Foreskin fibroblast (primary cell): ENCODE measurements at places on chromosomes 16 and 17.

GRCh38 chr16:89964201-89964600 is 15.6 kb downstream of the DEF8 start:
- no peak for DNase-seq

GRCh38 chr17:17190188-17190587 is 15.9 kb downstream of the PLD6 start:
- DNase-seq: no peak

DNA sequence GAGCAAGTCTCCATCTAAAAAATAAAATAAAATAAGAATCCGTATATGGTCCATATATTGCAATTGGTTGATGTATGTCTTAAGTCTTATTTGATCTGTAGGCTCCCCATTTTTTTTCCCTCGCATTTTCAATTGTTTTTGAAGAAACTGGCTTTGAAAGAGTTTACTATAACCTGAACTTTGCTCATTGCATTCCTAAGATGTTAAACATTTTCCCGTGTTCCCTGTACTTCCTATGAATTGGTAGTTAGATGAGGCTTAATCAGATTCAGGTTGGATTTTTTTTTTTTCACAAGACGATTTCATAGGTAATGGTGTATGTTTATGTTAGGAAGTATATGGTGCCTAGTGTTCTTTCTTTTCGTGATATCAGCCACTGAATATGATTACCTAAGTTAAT is 3.3 kb downstream of the LRRC36 start:
- no peak for DNase-seq

DNA sequence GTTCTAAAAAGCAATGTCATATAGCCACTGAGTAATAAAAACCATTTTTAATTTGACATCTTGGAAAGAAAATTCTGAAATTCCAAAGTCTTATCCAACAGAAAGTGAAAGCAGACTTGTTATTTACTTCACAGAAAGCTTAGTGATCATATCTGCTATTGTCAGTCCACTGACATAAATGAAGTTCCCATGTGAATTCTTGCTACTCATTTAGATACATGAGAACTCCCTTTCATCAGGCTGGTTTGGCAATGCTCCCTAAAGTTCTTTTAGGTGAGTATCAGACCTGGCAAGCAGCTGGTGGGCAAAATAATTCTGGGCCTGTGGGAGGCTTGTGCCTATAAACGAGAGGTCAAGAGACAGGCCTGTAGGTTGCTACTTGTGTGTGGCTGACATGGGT is 23.4 kb downstream of the NME2 start:
- DNase-seq: no peak

- no peak for DNase-seq
These were observed 22.4 kb downstream of the PECAM1 start for GRCh38 chr17:64368277-64368676.

DNA sequence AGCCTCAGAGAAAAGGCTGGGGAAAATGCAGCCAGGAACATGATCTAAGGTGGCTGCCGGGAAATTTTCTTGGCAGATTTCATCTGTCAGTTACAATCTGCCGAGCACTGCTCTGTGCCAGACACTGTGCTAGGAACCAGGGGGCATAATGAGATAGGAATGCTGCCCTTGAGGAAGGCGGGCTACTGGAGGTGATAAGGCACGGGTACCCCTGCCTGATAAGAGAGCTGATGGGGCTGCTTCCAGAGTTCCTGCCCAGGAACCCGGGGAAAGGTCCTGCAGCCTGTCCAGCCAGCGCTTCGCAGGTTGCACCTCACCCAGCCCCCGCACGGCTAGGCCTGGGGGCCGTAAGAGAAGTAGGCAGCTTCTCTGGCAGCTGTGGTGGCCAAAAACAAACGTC is 3.1 kb downstream of the SCNN1G start:
- no peak for DNase-seq

DNA sequence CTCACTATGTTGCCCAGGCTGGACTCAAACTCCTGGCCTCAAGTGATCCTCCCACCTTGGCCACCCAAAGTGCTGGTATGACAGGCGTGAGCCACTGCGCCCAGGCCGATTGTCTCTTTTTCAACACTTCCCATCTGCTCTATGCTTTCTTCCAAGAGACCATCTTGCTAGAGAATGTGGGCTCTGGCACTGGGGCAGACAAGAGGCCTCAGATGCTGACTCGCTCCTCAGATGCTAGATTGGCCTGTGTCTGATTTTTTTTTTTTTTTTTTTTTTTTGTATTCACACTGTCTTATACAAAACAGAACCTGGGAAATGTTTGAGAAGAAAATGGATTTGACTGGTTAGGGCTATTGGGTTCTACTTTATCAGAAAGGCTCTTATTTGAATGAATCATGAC is 58.2 kb downstream of the CYB5D2 start:
- peak; percentile 59 for DNase-seq

GRCh38 chr16:74773446-74774222 is 986 bp downstream of the FA2H start:
- no peak for DNase-seq

- DNase-seq: no peak
These were observed 2.4 kb upstream of the NFATC3 start for GRCh38 chr16:68082629-68083238.

DNA sequence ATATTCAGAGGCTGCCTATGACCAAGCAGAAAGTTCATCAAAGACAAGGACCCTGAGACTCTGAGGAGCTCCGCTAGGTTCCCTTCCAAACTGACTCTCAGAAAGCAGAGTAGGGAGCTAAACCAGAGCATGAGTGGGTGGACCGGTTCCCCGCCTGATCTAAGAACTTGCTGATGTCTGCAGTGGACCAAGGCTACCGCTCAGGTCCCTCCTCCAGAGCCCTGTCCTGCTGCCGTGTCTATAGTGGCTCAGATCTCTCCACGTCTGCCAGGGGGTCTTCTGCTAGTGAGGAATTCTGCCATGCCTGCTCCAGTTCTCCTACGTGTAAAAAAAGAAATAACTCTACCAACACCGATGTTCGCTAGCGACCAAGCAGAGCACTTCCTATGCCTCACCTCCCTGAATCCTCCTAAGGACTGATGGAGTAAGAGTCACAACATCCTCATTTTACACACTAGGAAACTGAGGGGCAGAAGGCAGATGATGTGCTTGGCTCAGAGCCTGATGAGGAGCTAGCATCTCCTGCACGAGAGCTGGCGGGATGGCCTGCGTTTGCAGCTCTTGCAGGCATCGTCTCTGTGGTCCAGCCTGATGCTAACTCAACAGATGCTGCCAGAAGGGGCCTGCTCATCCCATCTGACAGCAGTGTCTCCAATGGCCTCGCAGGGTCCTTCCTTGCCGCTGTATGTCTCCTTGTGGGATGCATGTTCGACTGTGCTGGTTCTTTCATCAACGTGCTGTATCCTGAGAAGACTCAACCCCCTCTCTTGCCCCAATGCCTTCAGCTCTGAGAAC is 265.5 kb downstream of the C16orf95 start:
- DNase-seq: no peak

DNA sequence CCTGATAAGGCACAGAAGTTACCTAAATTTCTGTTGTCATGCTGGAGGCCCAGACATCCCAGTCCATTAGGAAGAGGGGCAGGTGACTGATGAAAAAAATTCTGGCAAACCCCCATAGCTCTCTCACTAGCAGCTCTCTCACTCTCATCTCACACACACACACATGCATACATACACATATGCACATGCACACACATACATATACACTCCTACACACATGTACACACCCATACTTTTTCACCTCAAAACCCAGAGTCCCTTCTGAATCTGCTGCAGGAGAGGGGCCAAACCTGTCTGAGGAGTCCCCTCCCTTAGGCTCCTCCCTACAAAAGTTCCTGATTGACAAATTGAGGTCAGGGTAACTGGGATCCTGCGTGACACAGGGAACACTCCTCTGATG is 22.6 kb upstream of the SDR42E2 start:
- DNase-seq: no peak

GRCh38 chr16:12501707-12502457 is 301.8 kb downstream of the CPPED1 start:
- DNase-seq: no peak

DNA sequence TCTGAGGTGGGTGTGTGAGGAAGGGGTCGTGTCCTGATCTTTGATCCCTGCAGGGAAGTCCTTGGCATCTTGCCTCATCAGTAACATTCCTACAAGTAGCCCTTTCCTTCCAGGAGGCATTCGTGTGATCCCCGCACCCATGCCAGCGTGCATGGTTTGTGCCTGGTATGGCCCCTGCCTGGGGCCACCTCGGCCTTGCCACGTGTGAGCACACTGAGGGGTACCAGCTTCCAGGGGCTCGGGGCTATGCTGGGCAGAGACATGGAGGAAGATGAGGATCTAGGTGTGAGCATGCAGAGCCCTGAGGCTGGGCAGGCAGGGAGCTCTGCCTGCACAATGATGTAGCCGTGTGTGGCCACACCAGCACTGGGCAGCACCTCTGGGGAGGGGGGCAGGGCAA is 6.0 kb downstream of the HSD3B7 start:
- no peak for DNase-seq

DNA sequence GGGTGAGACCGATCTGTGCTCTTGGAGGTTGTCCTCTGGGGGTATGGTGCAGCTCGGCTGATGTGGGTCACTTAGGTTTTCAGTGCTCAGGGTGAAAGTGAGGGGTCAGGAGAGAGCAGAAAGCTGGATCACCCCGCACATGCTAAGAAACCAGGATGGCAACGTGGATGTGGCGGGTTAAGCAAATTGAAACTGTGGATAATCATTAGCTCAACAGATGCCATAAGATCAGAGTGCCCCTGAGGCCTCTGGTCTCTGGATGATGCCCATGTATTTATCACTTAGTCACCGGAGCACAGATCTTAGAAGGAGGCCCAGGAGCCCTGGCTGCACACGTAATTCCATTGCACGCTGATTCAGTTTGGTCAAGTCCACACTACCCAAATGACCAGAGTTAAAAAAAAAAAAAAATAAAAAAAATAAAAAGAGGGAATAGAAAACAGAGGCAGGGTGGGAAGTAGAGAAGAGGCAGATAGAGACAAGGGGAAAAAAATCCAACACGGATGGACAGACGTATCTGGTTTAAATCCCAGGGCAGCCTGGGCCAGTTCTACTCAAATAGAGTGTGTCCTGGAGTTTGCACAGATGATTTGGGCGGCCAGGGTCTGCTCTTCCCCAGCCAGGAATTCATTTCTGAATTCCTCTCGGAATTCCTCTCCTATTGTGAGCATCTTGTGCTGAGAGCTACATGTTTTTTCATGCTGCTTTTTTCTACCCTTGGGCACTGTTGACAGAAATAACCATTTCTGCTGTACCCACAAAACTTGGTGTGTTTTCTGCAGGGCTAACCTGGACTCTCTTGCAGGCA is 378.3 kb downstream of the CPPED1 start:
- no peak for DNase-seq

GRCh38 chr17:42287305-42287976 is 857 bp upstream of the STAT5A start:
- DNase-seq: peak; percentile 59

DNA sequence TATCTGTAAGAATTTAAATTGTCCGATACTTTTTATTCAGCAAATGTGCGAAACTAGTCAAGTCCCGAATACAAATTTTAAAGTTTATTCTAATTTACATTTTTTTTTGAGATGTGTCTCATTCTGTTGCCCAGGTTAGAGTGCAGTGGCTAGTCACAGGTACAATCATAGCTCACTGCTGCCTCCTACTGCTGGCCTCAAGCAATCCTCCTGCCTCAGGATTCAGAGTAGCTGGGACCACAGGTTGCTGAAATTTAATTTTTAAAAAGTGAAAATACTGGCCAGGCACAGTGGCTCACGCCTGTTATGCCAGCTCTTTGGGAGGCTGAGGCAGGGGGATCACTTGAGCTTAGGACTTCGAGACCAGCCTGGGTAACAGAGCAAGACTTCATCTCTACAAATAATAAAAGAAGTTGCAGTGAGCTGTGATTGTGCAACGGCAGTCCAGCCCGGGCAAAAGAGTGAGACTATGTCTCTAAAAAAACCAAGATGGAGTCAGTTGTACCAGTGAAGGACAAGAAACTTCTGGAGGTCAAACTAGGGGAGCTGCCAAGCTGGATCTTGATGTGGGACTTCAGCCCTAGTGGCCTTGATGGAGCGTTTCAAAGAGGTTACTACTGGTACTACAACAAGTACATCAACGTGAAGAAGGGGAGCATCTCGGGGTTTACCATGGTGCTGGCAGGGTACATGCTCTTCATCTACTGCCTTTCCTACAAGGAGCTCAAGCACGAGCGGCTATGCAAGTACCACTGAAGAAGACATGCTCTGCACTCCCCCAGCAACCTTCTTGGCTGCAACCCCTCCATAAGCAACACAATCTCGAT is 5.6 kb downstream of the POLG2 start:
- no peak for DNase-seq

DNA sequence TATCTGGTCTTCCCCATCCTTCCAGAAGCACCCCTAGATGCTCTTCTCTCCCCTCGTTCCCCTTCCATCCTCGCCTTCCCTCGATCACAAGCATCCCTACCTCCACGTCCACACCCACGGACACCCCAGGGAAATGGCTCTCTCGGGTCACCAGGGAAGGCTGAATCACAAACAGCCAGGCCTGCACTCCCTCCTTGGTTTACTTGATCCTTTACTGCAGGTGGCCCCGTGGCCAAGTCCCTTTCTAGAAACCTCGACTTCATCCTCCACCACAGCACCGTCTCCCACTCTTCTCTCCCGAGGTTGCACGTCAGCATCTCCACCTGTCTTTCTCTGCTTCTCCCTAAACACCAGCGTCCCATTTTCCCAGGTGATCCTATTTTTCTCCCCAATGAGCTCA is 6.5 kb upstream of the RBFOX3 start:
- no peak for DNase-seq

DNA sequence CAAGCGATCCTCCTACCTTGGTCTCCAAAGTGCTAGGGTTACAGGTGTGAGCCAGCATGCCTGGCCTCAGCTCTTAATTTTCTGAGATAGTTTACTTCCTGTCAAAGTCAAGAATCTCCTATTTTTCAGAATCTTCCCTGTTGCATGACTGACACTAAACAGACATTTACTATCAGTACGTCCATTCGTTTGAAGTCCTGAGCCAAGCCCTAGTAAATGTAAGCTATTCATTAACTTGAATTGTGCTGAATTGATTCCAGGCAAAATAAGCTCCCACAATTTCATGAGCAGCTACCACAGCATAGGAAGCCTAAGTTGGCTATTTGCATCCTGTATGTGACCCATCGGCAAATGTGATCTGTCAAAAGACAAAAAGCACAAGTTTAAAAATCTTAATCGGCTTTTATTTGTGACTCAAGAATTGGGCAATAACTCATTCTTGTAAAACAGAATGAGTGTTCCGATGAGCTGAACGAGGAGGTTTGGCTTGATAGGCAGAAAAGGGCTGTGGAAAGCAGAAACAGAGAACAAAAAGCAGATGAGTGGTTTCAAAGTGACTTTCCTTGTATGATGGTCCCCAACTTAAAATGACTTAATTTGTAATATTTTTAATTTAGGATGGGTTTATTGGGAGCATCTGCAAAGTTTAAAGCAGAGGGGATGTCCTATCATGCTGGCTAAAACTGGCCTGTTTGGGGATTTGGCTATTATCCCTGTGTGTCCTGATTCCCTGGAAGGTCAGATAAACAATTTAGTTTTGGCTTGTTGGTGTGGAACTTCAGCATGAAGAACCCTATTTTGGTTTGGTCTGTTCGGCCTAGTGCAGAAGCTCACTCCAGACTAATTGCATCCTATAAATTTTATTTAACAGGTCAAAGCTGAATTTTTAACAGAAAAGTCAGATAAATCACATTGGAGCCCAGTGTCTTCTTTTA is 14.2 kb downstream of the RNF112 start:
- DNase-seq: peak; percentile 44

- DNase-seq: no peak
These were observed 41.1 kb downstream of the C16orf78 start for GRCh38 chr16:49414671-49415070.

- no peak for DNase-seq
These were observed 116.7 kb downstream of the C16orf78 start for GRCh38 chr16:49490321-49490705.

GRCh38 chr17:38452719-38453118 is 24.5 kb downstream of the ARHGAP23 start:
- DNase-seq: no peak

GRCh38 chr16:3503523-3503922 is 2.7 kb downstream of the CLUAP1 start:
- DNase-seq: no peak
